ENCODE measurements at places on chromosomes 12 and 14.

DNA sequence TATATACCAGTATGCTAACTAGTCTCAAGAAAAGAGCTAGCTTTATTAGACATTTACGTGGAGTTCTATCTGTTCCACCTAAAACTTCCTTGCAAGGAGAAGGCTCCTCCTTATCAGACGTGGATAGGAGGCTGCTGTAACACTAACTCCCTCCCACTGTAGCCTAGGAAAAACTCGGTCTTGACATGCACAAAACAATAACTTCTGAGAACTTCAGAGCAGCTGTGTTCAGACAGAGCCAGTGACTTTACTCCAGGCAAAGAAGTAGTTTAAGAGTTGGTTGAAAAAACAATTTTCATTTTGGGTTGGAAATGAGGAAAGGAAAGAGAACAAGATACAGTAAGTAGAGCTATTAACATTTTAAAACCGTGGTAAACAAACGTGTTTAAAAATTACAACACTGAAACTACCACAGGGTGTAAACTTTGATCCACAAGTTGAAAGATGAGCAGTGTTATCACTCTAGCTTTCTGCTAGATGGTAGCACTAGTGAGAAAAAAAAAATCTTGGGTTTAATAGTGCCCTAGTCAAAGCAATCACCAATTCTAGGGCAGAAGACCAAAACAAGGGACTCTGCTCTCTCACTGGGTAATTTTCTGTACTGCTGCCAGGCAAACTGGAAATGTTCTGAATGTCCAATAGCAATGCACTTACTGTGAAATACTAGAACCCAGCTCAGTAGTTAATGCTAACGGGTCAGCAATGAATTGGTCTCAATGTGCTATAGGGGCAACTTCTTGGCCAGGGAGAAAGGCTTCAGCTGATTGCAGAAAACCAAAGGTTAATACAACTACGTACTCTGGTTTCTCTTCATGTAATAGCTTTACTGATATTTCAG, 2.4 kb downstream of the ATF7 start:
- peak; percentile 57 for DNase-seq

DNA sequence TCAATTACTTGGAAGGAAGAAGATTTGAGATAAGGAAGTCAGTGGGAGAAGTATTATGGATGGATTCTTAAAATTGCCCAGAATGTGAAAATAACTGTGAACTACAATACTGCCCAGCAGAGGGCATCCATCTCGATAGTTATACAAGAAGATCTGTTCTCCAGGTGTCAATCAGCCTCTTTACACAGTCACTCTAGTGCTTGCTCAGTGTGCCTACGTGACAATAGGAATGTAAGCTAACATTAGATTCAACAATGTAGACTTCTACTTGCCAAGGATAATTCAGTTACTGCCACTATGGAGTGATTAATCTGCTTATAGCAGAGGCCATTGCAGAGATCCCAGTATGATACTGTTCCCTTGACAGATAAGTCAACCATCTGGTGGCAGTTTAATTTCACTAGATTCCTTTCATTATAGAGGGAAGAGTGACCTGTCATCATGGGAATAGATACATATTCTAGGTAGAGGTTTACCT, 10.6 kb upstream of the MAP4K5 start:
- peak; percentile 71 for DNase-seq

- no peak for DNase-seq
Observed at GRCh38 chr12:57254506-57255280, 3.7 kb upstream of the STAC3 start.

DNA sequence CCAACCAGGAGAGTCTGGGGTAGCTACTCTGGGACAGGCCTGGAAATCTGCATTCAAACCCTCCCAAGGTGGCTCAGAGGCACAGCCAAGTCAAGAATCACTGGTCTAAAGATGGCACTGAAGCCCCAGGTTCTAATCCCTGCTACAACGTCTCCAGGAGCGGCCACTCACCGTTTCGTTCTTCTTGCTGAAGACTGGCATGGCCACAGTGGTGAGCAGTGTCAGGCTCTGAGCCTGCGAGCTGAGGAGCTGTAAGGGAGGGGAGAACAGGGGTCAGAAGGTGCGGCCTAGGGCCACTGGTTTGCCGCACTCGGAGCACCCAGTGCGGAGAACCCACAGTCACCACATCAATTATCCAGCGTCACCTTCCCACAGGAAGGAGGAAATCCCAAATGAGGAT, 38.8 kb downstream of the CACNA2D4 start:
- DNase-seq = no peak
